ENCODE measurements at places on chromosomes 3 and 15. TPM values are rescaled to one million over a fixed set of nuclear protein-coding genes. Genes with fewer than 3 reads are reported as not detected.

DNA sequence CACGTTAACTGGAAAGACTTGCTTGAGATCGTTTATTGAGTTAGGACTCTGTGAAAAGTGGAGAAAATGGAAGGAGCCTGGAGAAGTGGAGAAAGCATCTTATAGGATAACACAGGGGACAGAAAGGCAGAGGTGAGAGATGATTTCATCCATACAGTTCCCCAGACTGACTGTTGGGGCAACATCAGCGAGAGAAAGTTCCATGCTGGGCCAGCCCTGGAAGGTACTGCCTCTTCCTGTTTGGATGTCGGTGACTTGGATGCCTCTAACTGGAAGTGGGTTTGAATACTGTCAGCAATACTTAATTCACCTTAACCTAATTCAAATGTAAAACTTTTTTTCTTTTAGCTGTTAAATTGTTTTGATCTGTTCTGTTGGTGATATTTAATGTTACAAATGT lies 32.3 kb downstream of the ATP13A5 start:
- DNase-seq = peak; percentile 20

DNA sequence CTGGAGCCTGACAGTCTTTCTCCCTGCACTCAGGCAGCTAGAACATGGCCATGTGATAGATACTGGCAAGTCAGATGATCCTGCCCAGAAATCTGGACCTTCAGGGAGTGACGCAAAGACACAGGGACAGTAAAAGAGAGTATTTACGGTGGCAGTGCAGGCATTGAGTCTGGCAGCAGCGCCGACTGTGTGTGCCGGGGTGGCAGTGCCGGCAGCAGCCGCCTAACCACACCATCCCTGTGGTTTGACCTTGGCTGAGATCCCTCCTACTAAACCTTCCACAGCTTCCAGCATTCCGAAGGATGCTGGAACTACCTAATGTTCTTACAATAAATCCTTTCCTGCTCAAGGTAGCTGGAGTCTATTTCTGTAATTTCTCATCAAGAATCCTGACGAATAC lies 4.6 kb upstream of the TSPAN3 start:
- peak; percentile 82 for DNase-seq

- no peak for DNase-seq
Measured at GRCh38 chr3:8505621-8506020, 4.0 kb downstream of the LMCD1 start.

GRCh38 chr3:137259701-137260100 lies 301.9 kb downstream of the IL20RB start:
- DNase-seq = peak; percentile 54

CHDH gene
- not detected for total RNA-seq
